HCT116 (cell line): ENCODE measurements at places on chromosomes 7 and 10. TPM values are rescaled to one million over a fixed set of nuclear protein-coding genes. Genes with fewer than 3 reads are reported as not detected.

DNA sequence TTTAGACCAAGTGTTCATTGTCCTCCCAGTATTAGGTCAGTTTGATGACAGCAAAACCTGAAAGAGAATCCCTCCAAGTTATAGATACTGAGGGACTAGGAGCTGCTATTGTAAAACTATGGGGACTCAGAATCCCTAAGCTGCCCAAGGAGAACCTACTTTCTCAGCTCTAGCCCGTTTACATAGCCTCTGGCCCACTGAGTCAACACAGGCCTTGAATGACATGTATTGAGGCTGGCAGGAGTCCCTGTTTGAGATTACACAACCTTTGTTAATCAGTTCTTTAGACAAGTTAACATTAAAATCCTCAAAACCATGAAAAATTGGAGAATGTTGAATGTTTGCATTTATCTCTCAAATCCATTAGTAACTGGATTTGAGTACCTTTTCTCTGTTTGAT, 1079.0 kb downstream of the KCNMA1 start:
- H3K4me1 ChIP-seq: no peaks in the 10 kb centered on the region
- no peak overlapping the region for H3K27ac ChIP-seq
- H3K27me3 ChIP-seq: peaks cover 6% of the 10 kb centered on the region; the same call in 1 of the 2 replicates
- H3K4me3 ChIP-seq: no peak overlapping the region
- H3K36me3 ChIP-seq: no peaks in the 10 kb centered on the region
- DNase-seq: no peak

- peaks cover 45% of the 10 kb centered on the region for H3K4me1 ChIP-seq
- peak overlapping the region; percentile 1; the same call in 1 of the 2 replicates for H3K27ac ChIP-seq
- no peaks in the 10 kb centered on the region for H3K27me3 ChIP-seq
- H3K4me3 ChIP-seq: no peak overlapping the region
These were observed 3.1 kb downstream of the ANKRD22 start for GRCh38 chr10:88848499-88848898.

GRCh38 chr10:113691381-113691780, 11.7 kb downstream of the CASP7 start:
- H3K36me3 ChIP-seq: no peaks in the 10 kb centered on the region
- H3K27me3 ChIP-seq: no peaks in the 10 kb centered on the region
- no peaks in the 10 kb centered on the region for H3K4me1 ChIP-seq
- no peak overlapping the region for H3K4me3 ChIP-seq
- H3K27ac ChIP-seq: no peak overlapping the region
- no peak for DNase-seq

- no peaks in the 10 kb centered on the region for H3K4me1 ChIP-seq
- no peak for DNase-seq
- no peak overlapping the region for H3K4me3 ChIP-seq
These were observed 349.8 kb downstream of the NXPH1 start for GRCh38 chr7:8783229-8783628.

- H3K36me3 ChIP-seq: no peaks in the 10 kb centered on the region
- H3K4me3 ChIP-seq: no peak overlapping the region
- DNase-seq: peak; percentile 28
- H3K27me3 ChIP-seq: no peaks in the 10 kb centered on the region
- H3K27ac ChIP-seq: no peak overlapping the region
- H3K4me1 ChIP-seq: no peaks in the 10 kb centered on the region
These were observed 155.7 kb upstream of the FGFR2 start for GRCh38 chr10:121753726-121754476.

DNA sequence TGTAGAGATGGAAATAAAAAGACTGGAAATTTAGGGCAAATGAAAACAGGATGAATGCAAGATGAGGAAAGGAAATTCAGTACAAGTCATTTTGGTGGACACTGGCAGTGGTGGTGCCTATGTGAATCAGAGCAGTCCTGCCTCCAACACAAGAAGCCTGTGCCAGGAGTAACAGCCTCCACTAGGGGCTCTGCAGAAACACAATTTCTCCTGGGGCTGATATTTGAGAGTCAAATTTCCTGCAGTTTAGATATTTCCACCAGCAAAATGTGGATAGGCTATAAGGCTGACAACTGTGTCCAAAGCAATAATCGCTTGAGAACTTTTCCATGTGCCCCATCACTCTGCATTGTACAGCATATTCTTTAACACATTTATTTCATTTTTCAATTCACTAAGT, 4.7 kb upstream of the PLXDC2 start:
- no peaks in the 10 kb centered on the region for H3K36me3 ChIP-seq
- no peak for DNase-seq
- H3K27ac ChIP-seq: no peak overlapping the region
- H3K4me1 ChIP-seq: no peaks in the 10 kb centered on the region
- no peaks in the 10 kb centered on the region for H3K27me3 ChIP-seq

- no peak for DNase-seq
- no peaks in the 10 kb centered on the region; the same call in 1 of the 2 replicates for H3K36me3 ChIP-seq
- H3K27me3 ChIP-seq: no peaks in the 10 kb centered on the region
- no peak overlapping the region for H3K27ac ChIP-seq
- peak overlapping the region; percentile 59 for H3K4me3 ChIP-seq
- H3K4me1 ChIP-seq: peaks cover 15% of the 10 kb centered on the region
These were observed 10.3 kb downstream of the MNX1 start for GRCh38 chr7:156999958-157000726.

DNA sequence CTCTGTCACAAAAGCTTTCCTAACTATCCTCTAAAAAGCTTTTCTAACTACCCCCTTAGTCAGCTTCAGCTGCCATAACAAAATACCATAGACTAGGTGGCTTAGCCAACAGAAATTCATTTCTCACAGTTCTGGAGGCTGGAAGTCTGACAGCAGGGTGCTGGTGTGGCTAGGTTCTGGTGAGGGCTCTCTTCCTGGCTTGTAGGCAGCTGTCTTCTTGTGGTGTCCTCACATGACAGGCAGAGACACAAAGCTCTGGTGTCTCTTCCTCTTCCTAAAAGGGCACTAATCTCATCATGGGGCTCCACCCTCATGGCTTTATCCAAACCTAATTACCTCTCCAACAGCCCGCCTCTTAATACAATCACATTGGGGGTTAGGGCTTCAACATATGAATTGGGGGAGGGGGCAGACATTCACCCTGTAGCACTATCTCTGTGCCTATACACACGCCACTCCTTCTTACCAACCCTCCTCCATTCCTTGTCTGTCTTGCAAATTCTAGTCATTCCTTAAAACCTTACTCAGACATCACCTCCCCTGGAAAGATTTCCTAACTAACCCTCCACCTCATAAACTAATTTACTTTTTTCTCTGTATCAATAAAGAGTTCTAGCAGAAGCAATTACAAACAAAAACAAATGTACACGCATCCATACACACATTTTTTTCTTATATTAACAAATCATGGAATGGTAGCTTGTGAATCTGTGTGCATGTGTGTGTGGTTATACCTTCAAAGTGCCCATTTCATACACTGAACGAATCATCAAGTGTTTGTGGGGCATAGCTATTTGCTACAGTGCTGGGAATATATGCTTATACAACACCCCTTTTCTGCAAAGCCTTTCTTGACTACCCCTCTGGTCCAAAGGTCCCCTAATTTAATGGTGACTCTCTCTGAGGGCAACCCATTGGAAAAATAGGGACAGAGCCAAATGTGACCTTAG, 26.4 kb downstream of the RHOBTB1 start:
- no peak overlapping the region for H3K27ac ChIP-seq
- no peaks in the 10 kb centered on the region for H3K36me3 ChIP-seq
- H3K4me3 ChIP-seq: no peak overlapping the region
- H3K27me3 ChIP-seq: no peaks in the 10 kb centered on the region

- no peak overlapping the region for H3K27ac ChIP-seq
- H3K4me3 ChIP-seq: no peak overlapping the region
- no peaks in the 10 kb centered on the region for H3K36me3 ChIP-seq
- no peaks in the 10 kb centered on the region for H3K4me1 ChIP-seq
- no peak for DNase-seq
These were observed 16.7 kb downstream of the SEMA3A start for GRCh38 chr7:84177758-84178412.

DNA sequence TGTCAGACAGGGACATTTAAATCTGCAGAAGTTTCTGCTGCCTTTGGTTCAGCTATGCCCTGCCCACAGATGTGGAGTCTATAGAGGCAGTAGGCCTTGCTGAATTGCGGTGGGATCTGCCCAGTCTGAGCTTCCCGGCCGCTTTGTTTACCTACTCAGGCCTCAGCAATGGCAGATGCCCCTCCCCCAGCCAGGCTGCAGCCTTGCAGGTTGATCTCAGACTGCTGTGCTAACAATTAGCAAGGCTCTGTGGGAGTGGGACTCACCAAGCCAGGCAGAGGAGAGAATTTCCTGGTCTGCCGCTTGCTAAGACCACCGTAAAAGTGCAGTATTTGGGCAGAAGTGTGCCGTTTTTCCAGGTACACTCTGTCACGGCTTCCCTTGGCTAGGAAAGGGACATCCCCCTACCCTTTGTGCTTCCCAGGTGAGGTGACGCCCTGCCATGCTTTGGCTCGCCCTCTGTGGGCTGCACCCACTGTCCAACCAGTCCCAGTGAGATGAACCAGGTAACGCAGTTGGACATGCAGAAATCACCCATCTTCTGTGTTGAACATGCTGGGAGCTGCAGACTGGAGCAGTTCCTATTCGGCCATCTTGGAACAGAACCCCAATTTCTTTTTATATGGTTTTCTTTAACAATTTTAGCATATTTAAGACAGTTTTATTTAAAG, 28.4 kb upstream of the VWDE start:
- H3K27me3 ChIP-seq: no peaks in the 10 kb centered on the region
- H3K27ac ChIP-seq: no peak overlapping the region
- H3K36me3 ChIP-seq: no peaks in the 10 kb centered on the region
- H3K4me1 ChIP-seq: no peaks in the 10 kb centered on the region

DNA sequence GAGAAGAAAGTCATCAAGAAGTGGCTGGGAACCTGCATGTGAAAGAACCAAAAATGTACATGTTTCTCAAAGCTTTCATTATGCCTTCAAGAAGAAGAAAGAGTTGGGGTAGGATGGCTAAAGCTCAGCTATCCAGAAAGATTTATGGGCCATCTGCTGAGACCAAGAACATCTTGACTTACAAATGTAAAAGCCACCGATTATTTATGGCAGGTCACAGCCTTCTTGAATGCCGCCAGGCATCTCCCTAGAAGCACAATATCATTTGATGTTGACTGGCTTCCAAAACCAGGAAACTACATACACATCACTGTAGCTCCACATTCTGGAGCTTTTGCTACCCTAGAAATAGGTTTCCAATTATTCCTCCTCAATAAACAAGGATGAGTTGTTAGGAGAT, 254.2 kb upstream of the AOAH start:
- no peaks in the 10 kb centered on the region for H3K36me3 ChIP-seq
- H3K27me3 ChIP-seq: no peaks in the 10 kb centered on the region
- no peak overlapping the region for H3K27ac ChIP-seq
- DNase-seq: no peak

GRCh38 chr7:156518466-156518865, 122.1 kb upstream of the RNF32 start:
- no peaks in the 10 kb centered on the region for H3K27me3 ChIP-seq
- no peaks in the 10 kb centered on the region for H3K4me1 ChIP-seq
- H3K36me3 ChIP-seq: no peaks in the 10 kb centered on the region
- DNase-seq: no peak
- no peak overlapping the region for H3K27ac ChIP-seq

DNA sequence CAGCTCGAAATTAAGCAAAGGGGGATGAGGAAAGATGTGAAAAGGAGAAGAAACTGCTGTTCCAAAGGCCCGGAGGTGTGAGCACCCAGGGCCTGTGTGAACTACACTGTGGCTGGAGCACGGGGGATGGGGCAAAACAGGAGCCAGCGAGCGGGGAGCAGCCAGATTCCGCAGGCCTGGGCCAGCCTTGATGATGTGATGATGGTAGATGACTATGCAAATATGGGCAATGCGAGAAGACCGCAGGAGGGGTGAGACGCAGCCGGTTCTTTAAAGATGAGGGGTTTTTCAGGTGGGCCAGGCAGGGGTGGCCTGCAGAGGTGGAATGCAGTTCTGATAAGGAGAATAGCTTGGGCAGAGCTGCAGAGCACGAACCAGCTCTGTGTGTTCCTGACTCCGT, 61.5 kb downstream of the LANCL2 start:
- H3K27me3 ChIP-seq: no peaks in the 10 kb centered on the region
- no peaks in the 10 kb centered on the region for H3K4me1 ChIP-seq
- no peak overlapping the region for H3K4me3 ChIP-seq
- no peak overlapping the region for H3K27ac ChIP-seq

DNA sequence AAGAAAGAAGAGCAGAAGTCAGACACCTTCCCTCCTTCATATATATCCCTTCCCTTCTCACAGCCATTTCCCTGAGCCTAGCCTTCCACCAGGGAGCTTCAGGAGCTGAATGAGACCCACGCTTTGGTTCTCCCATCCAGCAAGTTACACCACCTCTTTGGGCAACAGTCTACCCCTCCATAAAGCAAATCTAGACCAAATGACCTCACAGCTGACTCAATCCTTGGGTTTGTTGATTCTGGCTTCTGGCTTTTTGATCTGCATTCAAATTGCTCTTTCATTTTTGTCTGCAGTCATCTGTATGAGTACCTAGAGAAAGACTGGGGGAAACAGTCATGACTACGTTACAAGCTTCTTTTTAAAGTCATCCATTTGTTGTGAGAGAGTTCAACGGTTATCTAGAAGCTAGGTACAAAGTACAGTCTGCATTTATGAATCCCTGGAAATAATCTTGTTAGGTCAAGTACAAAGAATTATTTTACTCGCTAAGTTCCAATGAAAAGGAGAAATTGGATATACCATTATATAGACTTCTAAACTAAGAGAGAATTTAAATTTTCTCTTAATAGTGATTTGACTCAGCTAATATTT, 86.3 kb downstream of the RAB11FIP2 start:
- no peak overlapping the region for H3K27ac ChIP-seq
- no peaks in the 10 kb centered on the region for H3K36me3 ChIP-seq
- no peak overlapping the region for H3K4me3 ChIP-seq
- H3K27me3 ChIP-seq: peaks cover 73% of the 10 kb centered on the region

- H3K4me3 ChIP-seq: no peak overlapping the region
- no peaks in the 10 kb centered on the region for H3K36me3 ChIP-seq
- no peak for DNase-seq
- H3K4me1 ChIP-seq: no peaks in the 10 kb centered on the region
- no peaks in the 10 kb centered on the region for H3K27me3 ChIP-seq
These were observed 259.7 kb downstream of the PAXIP1 start for GRCh38 chr7:154743206-154743605.

GRCh38 chr10:101226491-101227428, 2.5 kb downstream of the LBX1 start:
- no peak overlapping the region for H3K27ac ChIP-seq
- H3K27me3 ChIP-seq: no peaks in the 10 kb centered on the region
- no peaks in the 10 kb centered on the region for H3K4me1 ChIP-seq
- H3K4me3 ChIP-seq: no peak overlapping the region
- DNase-seq: no peak

- no peak for DNase-seq
- H3K4me1 ChIP-seq: no peaks in the 10 kb centered on the region
- no peaks in the 10 kb centered on the region for H3K36me3 ChIP-seq
- H3K4me3 ChIP-seq: no peak overlapping the region
- H3K27ac ChIP-seq: no peak overlapping the region
- no peaks in the 10 kb centered on the region for H3K27me3 ChIP-seq
These were observed 4.8 kb downstream of the AKAP9 start for GRCh38 chr7:91945476-91945875.

- H3K27ac ChIP-seq: no peak overlapping the region
- no peak for DNase-seq
- no peaks in the 10 kb centered on the region for H3K36me3 ChIP-seq
- H3K4me3 ChIP-seq: no peak overlapping the region
- no peaks in the 10 kb centered on the region for H3K27me3 ChIP-seq
- no peaks in the 10 kb centered on the region for H3K4me1 ChIP-seq
These were observed 211.2 kb downstream of the CRPPA start for GRCh38 chr7:16210171-16210570.

The C10orf53 gene
- not detected for total RNA-seq

The PLEKHS1 gene
- not detected for total RNA-seq

The ANKRD30A gene
- not detected for total RNA-seq

The TMEM213 gene
- not detected for total RNA-seq

The AGR2 gene
- 0.93 TPM for total RNA-seq

The GIMAP5 gene
- 0.57 TPM for total RNA-seq

The TMEM236 gene
- 0.07 TPM for total RNA-seq

The AHR gene
- 29.7 TPM for total RNA-seq

The IL2RA gene
- 0.59 TPM for total RNA-seq

The NXPH1 gene
- 0.17 TPM for total RNA-seq

The LAMB4 gene
- not detected for total RNA-seq

The NEUROD6 gene
- not detected for total RNA-seq
